ENCODE measurements at places on chromosomes 4 and X.

DNA sequence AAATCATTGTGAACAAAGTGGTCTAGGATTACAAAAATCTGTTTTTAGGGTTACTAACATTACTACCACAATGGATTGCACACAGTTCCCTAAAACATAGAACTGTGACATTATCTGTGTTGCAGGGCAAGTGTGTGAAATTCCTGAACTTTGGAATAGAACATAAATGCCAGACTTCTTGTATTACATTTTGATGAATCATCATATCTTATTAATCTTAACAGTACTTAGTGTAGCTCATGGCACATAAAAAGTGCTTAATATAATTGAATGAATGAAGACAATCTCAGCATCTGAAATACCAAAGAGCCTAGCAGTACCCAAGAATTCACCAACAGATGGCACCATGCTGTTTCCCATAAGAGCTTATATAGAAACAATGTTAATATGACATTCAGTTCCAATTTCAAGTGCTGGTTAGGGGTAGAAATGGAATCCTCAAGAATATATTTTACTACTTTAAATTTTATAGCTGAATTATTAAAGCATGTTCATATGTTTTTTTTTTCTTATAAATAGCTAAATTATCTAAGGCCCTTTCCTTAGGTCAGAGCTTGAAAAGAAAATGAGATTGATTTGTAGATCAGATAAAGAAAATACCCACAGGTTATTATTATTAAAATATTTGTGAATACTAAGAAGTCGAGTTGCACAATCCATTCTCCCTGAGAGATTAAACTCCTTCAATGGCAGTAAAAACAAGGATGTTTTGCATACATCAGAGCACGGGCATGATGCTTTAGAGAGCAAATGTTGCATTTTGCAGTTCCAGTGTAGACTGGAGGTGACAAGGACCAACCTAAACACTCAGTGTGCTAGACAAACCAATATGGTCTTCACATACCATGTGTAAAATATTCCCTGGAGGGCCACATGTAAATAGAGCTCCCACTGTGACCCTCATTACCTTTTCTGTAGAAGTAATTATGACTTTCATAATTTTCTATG, 25.7 kb upstream of the SHISA3 start:
- DNase-seq, result peak; percentile 59

- peak; percentile 52 for DNase-seq
Observed at GRCh38 chr4:169492436-169493163, 119.8 kb downstream of the NEK1 start.

GRCh38 chr4:113636438-113636818, 125.1 kb downstream of the CAMK2D start:
- DNase-seq, result no peak

GRCh38 chr4:76850010-76850441, 47.9 kb downstream of the SOWAHB start:
- peak; percentile 80 for DNase-seq

DNA sequence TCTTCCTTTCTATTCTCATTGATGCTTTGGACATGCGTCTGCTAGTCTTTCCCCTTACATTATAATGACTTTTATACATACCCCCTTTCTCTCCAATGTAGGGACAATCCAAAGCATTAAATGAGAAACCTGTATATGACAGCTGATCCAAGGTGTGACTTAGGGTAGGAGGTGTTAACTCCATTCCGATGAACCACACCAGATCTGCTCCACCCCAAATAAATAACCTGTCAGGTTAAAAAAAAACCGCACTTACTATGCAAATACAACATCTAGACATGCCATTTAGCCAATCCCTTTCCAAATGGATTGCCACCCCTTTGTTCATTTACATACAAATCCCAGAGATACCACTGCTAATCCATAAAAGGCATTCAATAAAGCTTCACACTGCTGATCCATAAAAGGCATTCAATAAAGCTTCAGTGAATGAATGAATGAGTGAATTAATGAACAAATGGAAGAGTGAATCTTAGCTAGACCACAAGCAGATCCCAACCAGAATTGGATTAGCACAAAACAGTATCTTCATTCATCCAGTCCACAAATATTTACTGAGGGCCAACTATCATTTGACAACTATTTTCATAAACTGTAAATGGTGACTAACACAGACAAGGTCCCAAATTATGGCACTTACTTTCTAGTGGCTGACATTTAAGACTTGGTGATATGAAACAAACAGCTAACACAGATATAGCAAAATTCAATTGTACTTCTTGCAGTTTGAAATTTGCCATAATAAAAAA, 158.9 kb upstream of the MAP3K15 start:
- no peak for DNase-seq

DNA sequence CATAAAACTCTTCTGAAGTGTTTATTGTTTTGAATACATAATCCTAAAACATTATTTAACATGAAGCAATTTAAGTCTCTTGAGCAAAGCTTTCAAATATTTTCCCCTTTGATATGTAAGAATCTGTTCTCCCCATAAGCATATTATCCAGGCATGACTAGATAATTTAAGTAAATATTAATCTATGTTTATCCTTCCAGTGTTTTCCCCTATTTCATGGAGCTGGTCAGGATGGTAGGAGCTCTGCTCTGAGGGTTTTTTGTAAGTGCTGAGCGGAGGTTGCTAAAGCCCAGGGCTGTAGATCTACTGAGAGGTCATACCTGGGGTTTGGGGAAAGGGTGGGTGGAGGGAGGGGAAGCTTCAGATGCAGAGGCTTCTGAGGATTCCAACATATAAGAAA, 258.9 kb upstream of the SFRP2 start:
- no peak for DNase-seq

- peak; percentile 54 for DNase-seq
Observed at GRCh38 chrX:38754102-38754790, 47.0 kb upstream of the MID1IP1 start.

- no peak for DNase-seq
Observed at GRCh38 chr4:7146786-7147115, 45.6 kb upstream of the SORCS2 start.

GRCh38 chrX:53313728-53314105, 32.3 kb upstream of the IQSEC2 start:
- no peak for DNase-seq

GRCh38 chr4:74547042-74547441, 102.1 kb downstream of the AREG start:
- DNase-seq, result no peak

DNA sequence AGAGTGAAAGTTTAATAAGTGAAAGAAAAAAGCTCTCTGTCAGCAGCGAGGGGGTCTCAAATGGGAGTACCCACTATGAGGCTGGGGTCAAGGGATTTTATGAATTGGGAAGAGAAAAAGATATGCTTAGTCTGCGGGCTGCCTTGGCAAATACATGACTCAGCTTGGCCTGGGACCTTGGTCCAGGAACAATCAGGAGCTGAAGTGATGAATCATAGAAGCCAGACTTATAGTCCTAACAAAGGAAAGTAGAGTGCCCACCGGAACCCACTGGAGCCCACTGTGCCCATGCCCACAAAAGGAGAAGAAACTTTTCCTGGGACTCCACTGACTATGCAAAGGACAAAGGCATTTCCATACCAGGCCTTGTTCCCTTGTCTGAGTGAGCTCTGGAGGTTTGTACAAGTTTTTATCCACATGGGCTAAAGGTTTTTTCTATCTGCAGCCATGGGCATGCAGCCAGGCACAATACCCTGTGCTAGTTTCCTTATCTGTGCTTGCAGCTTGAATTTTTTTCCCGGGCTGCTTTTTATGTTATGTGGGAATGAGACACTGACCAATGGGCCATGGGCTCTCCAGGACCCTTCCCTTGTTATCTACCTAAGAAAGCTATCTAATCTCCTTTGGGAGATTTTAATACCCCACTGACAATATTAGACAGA, 201.7 kb downstream of the FAM133A start:
- DNase-seq, result no peak

- no peak for DNase-seq
Observed at GRCh38 chr4:65195002-65195401, 475.3 kb downstream of the EPHA5 start.

DNA sequence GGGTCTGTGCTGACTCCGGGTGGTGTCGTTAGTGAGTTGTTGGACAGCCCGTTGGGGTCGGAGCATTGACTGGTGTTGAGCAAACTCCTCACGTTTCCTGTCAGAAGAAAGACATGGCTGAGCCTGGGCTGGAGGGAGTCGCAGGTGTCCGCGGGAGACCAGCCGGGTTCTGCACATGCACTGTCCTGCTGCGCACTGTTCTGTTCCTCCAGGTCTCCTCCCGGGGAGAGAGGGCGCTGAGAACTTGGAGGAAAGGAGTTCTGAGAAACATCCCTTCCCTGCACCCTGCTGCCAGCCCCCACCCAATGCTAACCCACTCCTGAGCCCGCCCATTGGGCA, 1.1 kb downstream of the ZNF141 start:
- peak; percentile 6 for DNase-seq

DNA sequence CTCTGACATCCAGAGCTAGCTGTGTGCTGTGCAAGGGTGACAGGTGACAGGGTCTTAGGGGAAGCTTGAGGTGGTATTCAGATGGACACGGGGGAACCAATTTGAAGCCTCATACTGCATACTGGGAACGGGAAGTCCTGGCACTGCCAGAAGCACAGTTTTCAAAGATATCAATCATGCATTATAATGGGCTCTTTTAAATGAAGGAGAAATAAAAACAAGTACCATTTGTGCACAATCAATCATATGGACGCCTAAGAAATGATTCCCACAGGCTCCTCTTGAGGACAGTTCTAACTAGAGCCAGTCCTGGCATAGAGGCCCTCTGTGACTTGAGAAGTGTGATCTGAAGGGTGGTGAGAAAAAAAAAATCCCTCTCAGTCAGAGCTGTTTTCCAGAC, 50.9 kb downstream of the TSC22D3 start:
- DNase-seq, result no peak

- no peak for DNase-seq
Observed at GRCh38 chr4:147933316-147933715, 201.4 kb downstream of the ARHGAP10 start.

DNA sequence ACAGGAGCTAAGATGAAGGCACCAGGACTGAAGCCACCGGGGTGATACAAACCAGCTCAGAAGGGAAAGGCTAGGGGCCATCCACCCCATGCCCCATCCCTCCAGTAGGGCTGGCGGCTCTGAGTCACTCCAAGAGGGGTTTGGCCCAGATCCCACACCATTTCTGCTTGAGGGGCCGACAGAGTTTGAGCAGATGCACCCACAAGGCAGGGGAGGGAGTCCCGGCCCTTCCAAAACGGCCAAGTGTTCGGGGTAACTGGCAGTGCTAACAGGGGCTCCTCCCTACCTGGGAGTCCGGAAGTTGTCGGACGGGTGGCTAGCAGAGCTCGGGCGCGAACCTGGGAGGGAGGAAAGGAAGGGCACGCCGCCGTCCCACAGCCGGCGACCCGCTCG, 412 bp downstream of the SLC10A3 start:
- DNase-seq, result peak; percentile 64

- DNase-seq, result no peak
Observed at GRCh38 chr4:98996765-98997068, 1.2 kb downstream of the METAP1 start.
